ENCODE measurements at places on chromosomes 2 and 18.

DNA sequence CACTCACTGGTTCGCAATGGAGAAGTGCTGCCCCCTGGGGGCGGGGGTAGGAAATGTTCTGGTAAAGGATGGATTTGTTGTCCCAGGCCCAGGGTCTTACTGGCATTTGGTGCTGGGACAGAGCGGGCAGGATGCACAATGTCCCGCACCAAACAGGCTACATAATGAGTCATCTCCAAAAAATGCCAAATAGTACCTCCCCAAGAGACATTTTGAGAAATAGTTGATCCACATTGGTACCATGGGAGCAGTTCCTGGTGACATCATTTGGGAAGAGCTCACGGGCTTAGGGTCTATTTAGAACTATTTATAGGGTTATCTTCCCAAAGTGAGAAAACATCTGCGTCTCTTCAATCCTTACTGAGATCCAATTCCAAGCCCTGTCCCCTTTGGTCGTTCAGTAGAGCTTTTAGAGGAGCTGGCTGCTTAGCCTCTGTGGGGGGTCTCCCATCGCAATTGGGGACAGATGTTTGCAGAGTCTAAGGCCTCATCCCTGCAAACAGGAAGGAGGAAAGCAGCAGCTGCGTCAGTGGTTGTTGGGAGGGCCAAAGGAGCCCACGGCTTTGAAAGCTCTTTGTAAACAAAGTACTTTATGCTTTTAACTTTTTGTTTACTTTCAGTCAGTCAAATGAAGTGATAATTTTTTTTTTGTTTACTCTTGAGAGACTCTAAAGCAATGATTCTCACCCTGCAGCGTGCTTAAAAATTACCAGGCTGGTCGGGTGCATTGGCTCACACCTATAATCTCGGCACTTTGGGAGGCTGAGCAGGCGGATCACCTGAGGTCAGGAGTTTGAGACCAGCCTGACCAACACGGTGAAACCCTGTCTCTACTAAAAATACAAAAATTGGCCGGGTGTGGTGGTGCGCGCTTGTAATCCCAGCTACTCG, 49.3 kb downstream of the GREB1 start:
- DNase-seq = peak; percentile 31

DNA sequence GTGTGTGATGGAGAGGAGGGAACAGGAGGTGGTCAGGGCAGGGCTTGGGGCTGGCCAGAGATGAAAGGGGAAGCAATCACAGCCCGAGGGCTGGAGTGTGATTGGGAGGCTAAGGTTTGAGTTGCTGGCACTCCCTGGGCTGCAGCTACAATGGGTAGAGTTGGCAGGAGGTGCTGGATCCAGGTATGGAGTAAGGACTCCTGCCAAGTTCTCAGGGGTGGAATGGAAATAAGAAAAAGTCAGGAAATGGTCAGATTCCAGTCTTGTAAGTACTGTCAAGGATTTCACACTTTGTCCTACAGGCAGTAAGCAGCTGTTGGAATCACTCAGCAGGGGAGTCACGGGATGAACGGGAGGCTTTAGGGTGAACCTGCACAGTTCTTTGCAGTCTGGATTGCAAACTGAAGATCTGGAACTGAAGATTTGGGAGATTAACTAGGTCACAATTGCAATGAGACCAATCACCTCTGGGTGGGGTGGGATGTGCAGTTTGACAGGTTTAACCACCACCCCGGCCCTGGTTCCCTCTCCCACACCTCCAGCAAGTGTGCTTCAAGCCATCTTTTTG, 10.9 kb upstream of the INPP5D start:
- DNase-seq = no peak

DNA sequence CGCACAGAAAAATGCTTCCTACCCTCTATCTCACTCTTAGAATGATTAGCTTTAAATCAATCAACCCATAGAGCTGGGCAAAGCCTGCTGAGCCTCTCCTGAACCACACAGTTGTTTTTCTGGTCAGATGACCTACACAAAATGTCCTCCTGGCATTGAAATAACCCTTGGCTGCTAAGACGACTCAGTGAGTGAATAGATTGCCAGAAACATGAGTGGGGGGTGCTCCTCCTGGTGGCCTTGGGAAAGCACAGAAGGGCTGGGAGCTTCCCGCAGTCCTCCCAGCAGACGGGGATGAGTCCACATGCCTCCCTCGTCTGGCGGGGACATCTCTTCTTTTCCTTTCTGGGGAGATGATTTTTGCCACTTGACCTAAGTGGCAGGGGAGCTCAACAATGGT, 14.9 kb downstream of the MAL start:
- DNase-seq = no peak

GRCh38 chr2:68103709-68104055, 40.9 kb upstream of the C1D start:
- DNase-seq = no peak

DNA sequence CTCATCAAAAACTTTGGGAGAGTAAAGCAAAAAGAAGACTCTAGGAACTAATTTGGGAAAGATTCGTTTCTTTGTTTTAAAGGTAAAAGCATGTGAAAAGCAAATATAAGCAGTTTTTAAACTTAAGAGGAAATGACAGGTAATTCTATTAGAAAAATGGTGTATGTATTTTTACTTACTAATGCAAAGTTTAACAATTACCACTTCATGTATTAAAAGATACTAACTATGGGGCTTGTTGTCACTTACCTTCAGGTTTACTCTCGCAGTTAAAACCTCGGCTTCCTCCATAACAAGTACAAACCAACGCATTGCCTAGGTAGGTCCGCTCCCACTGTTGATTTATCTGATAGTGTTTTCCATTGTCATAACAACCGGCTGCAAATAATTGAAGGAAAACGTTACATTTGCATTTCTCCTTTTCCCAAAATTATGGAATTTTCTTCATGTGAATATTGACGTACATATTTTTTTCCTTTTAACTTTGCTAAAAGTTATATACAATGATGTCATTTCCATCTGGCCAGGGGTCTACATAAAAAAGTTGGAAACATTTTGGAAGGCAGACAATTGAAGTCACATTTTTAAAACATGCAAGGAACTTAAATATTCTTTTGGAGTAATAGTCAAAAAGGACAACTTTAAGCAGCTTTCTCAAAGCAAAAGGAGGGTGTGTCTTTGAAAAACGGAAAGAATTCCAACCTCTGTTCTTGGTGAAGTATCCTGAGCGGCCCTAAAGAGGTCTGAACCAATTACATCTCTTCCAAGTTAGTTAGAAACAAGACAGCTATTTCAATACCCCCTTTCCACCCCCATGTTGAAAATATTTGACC, 1.2 kb downstream of the FN1 start:
- DNase-seq = no peak

DNA sequence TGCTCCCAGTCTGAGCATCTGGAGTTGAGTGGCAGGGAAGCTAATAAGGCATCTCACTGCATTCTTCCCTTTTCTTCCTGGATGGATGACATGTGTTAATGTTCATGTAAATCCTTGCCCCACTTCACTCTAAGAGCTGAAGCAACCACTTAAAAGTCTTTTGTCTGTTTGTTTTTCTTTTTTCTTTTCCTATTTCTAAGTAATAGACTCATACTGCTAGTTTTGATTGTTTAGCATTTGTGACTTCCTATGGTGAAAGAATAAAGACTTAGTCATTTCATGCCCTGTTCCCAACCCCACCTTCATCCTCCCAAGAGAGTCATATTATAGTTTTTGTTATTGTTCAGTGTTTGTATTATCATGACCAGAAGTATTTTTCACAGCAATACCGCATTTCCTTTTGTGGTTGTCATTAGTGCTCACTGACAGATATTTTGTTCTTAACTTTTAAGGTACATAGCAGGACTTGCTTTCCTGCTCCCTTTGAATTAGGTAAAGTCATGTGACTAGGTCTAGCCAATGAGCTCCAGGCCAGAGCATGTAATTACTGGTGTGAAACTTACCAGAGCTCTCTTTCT, 18.1 kb upstream of the SPP2 start:
- peak; percentile 24 for DNase-seq

DNA sequence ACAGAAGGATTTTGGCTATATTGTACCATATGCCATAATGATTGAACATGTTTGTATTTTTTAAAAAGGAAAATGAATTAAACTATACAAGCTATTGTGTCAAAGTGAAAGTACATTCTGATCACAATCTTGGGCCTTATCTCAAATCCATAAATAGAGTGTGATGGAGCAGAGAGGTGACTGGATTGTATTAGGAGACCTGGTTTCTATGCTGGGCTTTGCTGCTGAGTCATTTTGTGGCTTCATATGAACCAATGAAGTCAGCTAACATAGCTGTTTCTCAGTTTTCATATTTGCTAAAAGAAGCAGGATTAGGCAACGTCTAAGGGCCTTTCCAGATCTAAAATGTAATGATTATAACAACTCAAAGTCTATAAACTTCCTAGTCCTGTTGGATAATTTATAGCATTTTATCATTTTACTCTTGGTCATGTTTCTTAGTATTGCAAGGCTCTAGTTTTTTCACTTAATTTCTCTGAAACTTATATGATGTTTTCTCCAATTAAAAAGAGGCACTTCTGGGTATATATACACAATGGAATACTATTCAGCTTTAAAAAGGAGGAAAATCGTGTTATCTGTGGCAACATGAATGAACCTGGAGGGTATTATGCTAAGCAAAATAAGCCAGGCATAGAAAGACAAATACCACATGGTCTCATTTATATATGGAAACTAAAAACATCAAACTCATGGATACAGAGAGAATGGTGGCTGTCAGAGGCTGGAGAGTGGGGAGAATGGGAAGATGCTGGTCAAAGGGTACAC, 112.3 kb downstream of the MEP1B start:
- DNase-seq = no peak

GRCh38 chr2:207370646-207371045, 159.1 kb upstream of the CREB1 start:
- DNase-seq = no peak

GRCh38 chr18:29693334-29693733, 1349.2 kb downstream of the DSC3 start:
- no peak for DNase-seq

- no peak for DNase-seq
Measured at GRCh38 chr2:223081789-223082188, 29.8 kb downstream of the KCNE4 start.

GRCh38 chr18:49726675-49726963, 86.7 kb downstream of the ACAA2 start:
- DNase-seq = no peak

- DNase-seq = no peak
Measured at GRCh38 chr18:506264-506663, 5.8 kb upstream of the COLEC12 start.

GRCh38 chr2:107354175-107354574, 468.2 kb upstream of the ST6GAL2 start:
- no peak for DNase-seq

- DNase-seq = no peak
Measured at GRCh38 chr2:70984228-70984575, 5.8 kb downstream of the ANKRD53 start.

All from activated T-helper 1 cell treated with anti-CD3 and anti-CD28 coated beads, Interleukin-12 subunit alpha, Interleukin-12 subunit beta, Interleukin-2, Interleukin-4 antibody, amounts not matched to agents 30 ng/mL and 10 ng/mL and 1 ng/mL, durations not matched to agents 14 hours and 24 hours and 36 hours (primary cell).